ENCODE measurements at places on chromosomes 3 and 15. TPM values are rescaled to one million over a fixed set of nuclear protein-coding genes. Genes with fewer than 3 reads are reported as not detected.

Gene DNAJA4
- total RNA-seq, result 23.5 TPM

DNA sequence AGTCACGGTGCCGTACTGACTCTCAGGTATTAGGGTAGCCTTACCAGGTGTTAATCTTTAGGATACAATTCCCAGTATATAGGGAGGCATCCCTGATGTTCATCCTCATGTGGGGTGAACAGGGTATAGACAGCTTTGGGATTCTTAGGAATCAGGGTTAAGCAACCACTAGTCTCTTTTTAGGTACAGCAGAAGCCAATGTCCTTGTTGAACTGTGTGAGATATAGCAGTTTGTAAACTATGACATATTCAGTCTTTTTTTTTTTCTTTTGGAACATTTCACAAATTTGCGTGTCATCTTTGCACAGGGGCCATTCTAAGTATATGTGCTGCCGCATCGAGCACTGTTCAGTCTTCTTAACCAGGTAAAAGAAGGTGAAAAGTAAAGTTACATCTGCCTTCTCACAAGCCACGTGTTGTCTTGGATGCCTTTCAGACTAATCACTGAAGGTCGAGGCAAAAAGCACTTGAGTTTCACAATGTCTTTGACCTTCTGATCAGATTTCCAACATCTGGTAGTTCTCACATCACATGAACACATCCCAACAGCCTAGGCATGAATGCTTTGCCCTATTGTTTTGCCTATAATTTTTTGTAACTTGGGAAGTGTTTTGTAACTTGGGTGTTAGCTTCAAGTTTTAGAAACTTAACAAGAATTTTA is 17.2 kb downstream of the TSEN2 start:
- no peak for DNase-seq

DNA sequence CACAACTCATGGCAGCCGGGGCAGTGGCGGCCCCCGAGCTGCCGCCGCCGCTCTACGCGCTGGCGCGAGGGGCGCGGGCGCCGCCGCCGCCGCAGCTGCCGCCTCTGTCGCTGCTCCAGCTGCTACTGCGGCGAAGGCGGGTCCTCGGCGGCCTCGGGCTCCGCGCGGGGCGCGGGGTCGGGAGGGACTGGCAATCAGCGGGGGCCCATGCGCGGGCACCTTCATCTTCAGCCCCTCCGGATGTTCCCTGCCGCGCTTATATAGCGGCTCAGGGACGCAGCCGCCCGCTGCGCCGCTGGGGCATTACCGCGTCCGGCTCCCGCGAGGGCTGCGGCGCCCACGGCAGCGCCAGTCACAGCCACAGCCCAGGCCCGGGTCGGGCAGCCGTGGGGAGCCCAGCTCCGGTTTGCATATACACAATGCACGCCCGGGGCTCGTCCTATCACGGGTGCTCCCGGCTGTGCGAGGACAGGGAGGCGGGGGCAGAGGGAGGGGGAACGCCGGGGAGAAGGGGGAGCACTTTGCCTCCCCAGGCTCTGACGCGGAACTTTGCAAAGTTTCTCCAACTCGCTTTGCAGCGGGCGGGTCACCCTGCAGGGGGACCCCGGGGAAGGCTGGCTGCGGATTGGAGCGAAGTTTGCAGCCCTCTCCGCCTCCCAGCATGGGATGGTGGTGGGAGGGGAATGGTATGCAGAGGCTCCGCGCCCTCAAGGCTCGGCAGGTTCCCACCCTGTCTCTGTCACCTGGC is at the start of gene VGLL3:
Gene VGLL3 (minus strand): TSS at position 416 of the 748 bp plus-strand sequence. CDS start 406 bp downstream, at position 10.
- no peak for DNase-seq

Gene MYL3
- total RNA-seq, result 9.5 TPM

DNA sequence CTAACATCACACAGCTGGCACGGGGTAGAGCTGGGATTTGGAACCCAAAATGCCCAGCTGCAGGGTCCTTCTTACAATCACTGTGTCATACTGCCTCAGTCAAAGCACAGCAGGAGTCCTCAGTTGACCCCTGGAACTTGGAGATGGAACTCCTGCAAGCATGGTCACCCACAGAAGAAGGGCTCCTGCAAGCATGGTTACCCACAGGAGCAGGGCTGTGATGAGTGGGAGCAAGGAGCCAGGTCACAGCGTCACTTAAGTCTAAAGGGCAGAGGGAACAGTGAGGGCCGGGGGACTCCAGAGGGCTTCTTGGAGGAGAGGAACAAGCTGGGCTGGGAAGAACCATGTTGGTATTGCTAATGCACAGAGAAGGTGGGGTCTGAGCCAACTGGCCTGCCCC is 24.9 kb downstream of the CCDC33 start:
- DNase-seq, result no peak

- DNase-seq, result no peak
These were observed 6.7 kb upstream of the LTF start for GRCh38 chr3:46471371-46471914.

- DNase-seq, result no peak
These were observed 69.4 kb downstream of the B3GALNT1 start for GRCh38 chr3:161035711-161036110.

Gene FAM107A
- 107 TPM for total RNA-seq

Gene RTP1
- total RNA-seq, result not detected

Gene CCR9
- total RNA-seq, result not detected

- no peak for DNase-seq
These were observed 679 bp upstream of the MYD88 start for GRCh38 chr3:38137615-38138348.

DNA sequence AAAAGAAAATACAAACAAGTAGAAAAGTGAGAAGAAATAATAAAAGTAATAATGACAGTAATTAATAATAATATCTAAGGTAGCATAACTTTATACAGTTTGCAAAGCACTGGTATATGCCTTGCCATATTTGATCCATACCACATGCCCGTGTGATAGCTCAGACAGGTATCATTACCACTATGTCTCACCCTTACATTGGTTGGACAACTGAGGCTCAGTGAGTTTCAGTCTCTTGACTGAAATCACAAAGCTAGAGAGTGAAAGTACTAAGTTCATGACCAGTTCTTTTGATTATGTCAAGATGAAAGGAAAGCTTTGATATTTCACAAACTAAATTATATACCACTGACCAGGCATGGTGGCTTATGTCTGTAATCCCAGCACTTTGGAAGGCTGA is 408.9 kb downstream of the GAP43 start:
- no peak for DNase-seq

DNA sequence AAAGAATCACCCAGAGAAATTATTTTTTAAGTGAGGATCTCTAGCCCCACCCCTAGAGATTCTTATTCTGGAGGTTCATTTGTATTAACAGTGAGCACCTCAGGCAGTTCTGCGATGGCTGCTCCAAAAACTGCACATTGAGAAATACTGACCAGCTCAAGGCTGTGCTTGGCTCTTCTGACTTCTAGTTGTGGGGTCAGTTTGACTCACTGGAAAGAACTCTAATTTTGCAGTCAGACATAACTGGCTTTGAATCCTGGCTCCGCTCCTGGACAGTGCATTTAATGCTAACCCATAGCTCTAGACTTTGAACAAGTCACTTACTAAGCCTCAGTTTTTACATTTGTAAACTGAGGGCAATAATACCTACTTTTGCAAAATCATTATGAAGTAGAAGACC is 123.6 kb upstream of the SKOR1 start:
- DNase-seq, result no peak

- DNase-seq, result no peak
These were observed 4.9 kb downstream of the MNS1 start for GRCh38 chr15:56460071-56460470.

DNA sequence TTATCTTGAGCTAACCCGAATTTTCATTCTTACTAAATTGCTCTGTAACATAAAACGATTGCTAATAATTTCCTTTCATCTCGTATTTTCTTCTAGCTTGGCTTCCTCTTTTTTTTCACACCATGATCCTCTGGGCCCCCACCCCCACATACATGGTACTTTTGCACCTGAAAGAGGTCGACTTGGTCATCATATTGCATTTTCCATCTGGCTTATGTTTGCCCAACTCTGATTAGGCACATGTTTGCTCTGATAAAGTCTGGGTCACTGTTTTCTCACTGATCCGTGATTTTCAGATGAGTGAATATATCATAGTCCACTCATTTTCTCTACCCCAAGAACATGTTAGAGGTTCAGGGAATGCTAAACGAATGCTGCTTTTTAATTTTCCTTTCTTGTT is 49.5 kb downstream of the ARRDC4 start:
- no peak for DNase-seq

DNA sequence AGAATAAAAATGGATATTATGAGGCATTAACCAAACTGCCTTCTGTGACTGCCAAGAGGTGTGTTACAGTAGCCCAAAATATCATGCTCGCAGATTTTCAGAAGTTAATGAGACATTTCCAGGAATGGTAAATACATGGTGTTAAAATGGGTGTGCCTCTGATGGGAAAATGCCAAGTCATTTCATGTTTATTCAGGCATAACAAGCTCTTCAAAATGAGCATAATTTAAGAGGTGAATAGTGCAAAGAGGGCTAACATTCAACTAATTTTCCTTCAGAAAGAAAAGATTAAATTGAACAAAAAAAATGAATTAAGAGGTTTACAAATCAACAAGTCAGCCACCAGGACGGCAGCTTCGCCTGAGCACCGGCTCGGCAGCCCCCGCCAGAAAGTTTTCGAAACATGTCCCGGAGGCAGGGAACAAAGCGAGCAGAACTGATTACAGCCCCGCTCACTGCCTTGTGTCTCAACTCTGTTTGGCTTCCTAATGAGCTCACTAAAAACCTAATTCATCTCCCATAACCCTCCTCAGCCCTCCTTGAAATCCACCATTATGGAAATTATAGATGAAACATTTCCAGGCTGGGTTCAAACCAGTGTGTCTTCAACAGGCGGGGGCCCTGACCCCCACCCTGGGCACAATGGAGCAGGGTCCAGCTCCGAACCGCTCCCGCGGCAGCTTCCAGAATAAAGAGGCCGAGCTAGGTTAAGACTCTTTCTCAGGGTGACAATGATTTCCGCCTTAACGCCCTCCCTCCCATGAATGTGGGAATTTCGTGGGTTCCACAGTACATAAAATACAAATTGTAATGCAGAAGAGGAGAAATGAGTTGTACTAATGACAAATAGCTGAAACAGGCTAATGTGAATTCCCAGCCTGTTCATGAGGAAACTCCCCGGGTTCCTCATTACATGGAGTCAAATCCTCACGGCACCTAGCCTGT is 43.9 kb downstream of the MEIS2 start:
- no peak for DNase-seq

Gene LSM3
- 8.3 TPM for total RNA-seq

DNA sequence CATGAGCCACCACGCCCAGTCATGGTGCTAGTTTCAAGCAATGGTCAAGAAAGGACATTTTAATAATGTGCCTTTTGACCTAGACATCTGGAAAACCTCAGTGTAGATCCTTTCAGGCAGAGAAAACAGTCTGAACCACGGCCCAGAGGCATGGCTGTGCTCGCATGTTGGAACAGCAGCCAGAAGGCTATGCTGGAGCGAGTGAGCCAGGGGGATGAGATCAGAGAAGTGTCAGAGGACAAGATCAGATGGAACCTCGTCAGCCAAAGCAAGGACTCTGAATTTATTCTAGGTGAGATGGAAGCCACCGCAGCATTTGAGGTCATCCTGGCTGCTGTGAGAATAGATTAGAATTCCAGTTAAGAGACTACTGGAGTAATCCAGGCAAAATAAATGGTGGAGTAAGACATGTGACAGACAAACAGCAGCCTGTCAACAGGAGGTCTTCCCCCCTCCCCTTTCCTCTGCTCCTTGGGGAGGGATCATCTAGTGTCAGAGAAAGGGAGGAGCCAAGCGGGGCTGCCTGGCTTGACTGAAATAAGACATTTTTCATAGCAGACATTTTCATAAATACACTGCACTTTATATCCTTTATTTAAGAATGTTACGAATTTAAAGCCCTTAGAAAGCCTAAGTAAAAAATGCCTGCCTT is 40.4 kb upstream of the ACKR4 start:
- no peak for DNase-seq

DNA sequence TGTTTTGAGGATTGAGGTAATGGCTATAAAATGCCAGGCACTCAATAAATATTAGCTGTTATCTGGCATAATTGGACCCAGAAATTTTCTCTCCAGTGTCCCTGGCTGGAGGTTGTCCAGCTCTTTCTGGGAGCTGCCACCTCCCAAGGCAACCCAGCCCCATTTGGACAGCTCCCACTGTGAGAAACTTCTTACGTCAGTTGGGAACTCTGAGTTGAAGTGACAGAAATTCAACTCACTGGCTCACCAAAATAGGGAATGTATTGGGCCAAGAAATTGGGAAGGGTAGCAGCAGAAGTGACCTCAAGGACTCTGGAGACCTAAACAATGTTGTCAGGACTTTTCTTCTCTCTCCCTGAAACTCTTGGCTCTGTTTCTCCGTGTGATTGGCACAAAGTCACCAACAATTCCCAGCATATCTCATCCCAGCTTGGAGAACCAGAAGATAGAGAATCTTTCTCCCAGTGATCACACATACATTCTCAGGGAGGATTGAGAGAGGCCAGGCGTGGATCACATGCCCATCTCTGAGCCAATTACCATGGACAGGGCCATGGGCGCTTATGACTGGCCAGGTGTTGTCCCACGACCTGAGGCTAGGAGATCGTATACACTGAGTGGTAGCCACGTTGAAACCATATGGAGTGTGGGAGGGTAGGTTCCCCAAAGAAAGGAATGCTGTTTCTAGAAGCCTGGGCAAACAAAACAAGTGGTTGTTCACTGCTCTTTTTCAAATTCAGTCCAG is 22.5 kb upstream of the HCN4 start:
- DNase-seq, result no peak

- DNase-seq, result no peak
These were observed 34.8 kb upstream of the DCP1A start for GRCh38 chr3:53382106-53382505.

DNA sequence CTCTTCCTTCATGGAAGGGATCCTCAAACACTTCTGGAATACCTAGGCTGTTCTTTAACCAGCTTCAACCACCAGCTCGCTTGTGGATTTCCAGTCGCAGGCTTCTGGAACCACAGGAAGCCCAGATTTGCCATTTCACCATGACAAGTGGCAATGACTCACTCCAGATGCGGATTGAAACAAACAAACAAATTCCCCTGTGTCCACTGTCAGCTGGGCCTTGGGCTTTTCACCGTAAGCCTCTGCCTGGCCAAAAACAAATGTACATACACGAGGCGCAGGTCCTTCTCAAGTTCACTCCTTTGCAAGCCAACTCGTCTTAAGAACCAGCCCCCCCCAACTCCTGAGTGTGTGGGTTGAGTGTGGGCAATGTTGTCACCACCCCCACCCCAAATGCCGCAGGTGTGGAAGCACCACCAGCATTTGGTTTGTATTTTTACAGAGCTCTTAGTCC is 8.8 kb downstream of the BCL6 start:
- DNase-seq, result no peak

Gene CLDN18
- under 0.01 TPM for total RNA-seq

DNA sequence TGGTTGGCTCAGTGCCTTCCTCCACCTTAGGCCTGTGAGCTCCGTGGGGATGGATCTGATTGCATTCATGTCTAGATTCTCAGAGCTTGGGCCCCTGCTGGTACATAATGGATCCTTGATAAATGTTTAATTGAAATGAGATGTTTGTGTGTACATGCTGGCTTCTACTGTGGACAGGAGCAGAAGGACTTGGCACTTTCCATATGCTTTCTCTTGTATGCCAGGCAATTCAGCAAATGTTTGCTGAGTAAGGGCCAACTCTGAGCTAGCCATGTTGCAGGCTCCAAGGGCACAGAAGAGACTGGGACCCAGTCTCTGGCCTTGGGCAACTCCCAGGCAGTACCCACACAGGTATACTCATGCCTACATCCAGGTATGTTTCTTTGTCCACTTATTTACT is 67.0 kb downstream of the RAB11A start:
- no peak for DNase-seq

GRCh38 chr3:72930754-72931153 is 42.9 kb downstream of the GXYLT2 start:
- DNase-seq, result no peak

- DNase-seq, result no peak
These were observed 79.3 kb downstream of the ADAMTSL3 start for GRCh38 chr15:83733206-83733605.

Gene LDHAL6B
- total RNA-seq, result not detected

Gene C3orf70
- 33.1 TPM for total RNA-seq

Gene GOLGA8G
- not detected for total RNA-seq
